ENCODE measurements at places on chromosomes 6 and 20. TPM values are rescaled to one million over a fixed set of nuclear protein-coding genes. Genes with fewer than 3 reads are reported as not detected.

Gene CD40
- total RNA-seq = 4.9 TPM

Gene DEFB124
- not detected for total RNA-seq

Gene FYN
- 4.2 TPM for total RNA-seq

Gene ADGRF1
- not detected for total RNA-seq

Gene OVOL2
- total RNA-seq = 0.38 TPM

Gene DYNLT2
- 0.49 TPM for total RNA-seq

Gene DAAM2
- total RNA-seq = not detected

Gene DNAJC5
- 29.2 TPM for total RNA-seq

Measured in A549 treated with CpdA at 1 μM for 4 hours (cell line).